Colonic mucosa (tissue), 4 donors: ENCODE measurements at places on chromosomes 5 and 9. TPM values are rescaled to one million over a fixed set of nuclear protein-coding genes. Genes with fewer than 3 reads are reported as not detected.

The PPP3R2 gene
- not detected for total RNA-seq

DNA sequence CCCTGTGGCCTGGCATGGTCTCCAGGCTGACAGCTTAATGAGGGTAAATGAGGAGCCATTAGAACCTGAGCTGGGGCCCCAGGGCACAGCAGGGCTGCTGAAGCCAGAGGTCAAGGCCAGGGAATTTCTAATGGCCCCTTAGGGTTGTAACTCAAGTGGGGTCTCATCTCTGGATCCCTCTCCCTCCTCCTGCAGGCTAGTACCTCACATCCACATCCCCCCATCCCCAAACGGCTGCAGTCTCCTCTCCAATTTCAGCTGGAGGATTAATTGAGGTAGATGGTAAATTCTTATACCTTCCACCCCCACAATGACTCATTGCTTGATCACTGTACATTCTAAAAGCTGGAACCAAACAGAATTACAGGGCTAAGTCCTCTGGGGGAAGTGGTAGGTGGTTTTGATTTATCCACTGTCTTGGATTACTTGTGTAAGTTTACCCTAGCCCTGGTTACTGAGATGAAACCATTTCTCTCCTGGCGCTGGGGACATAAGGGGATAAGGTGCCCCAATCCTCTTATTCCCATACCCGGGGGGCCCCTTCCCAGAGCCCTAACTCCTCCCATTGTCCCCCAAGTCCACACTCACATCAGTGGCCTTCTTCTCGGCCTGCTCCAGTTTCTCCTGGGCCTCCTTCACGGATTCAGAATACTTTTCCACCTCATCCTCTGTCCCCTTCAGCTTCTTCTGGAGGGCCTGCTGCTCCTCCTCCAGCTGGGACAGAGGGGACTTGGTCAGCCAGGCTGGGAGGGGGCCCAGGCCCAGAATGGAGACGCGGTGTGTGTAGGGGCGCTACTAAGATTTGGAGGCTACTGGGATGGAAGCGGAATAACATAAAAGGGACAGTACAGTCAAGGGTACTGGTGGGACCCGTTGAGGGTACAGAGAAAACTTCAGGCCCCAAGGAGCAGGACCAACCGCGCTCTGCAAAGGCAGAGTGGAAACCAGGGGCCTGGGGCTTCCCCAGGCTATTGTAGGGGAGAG lies 875 bp downstream of the TPM2 start:
- DNase-seq = no peak
- no peaks in the 10 kb centered on the region for H3K27me3 ChIP-seq
- peak overlapping the region; percentile 55 for H3K4me3 ChIP-seq
- H3K27ac ChIP-seq = peak overlapping the region; percentile 82
- no peaks in the 10 kb centered on the region for H3K4me1 ChIP-seq

GRCh38 chr9:107905308-107906020 lies 415.9 kb upstream of the KLF4 start:
- H3K27me3 ChIP-seq = no peaks in the 10 kb centered on the region
- DNase-seq = no peak
- H3K36me3 ChIP-seq = no peaks in the 10 kb centered on the region
- no peaks in the 10 kb centered on the region for H3K4me1 ChIP-seq

DNA sequence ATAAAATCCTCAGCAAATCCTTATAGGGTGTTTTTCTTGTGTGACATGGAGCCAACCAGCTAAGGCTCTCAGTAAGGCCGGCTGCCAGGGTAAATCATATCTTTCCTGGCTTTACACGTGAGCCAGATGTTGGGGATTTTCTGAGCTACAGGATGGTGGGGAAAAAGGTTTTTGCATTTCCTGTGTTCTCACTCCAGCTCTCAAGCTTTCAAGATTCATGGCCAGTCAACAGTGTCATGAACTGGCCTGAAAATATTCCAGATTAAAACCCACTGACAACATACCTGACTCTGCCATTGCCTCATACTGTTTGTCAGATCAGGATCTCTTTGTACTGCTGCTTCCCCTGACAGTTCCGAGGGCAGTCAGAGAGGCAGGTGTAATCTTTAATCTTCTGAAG lies 306.9 kb downstream of the GLIS3 start:
- DNase-seq = no peak
- H3K4me3 ChIP-seq = no peak overlapping the region
- H3K4me1 ChIP-seq = no peaks in the 10 kb centered on the region
- no peaks in the 10 kb centered on the region for H3K27me3 ChIP-seq

The ZDHHC11 gene
- total RNA-seq = 7.8 TPM

The DRD1 gene
- not detected for total RNA-seq

GRCh38 chr9:36803961-36804360 lies 230.1 kb downstream of the PAX5 start:
- DNase-seq = no peak
- H3K4me1 ChIP-seq = no peaks in the 10 kb centered on the region
- H3K4me3 ChIP-seq = no peak overlapping the region
- H3K36me3 ChIP-seq = no peaks in the 10 kb centered on the region
- H3K27me3 ChIP-seq = no peaks in the 10 kb centered on the region

The NME5 gene
- total RNA-seq = not detected

The ZDHHC11B gene
- 2.4 TPM for total RNA-seq

GRCh38 chr5:1881731-1882336 lies 891 bp downstream of the IRX4 start:
- no peak for DNase-seq
- H3K27me3 ChIP-seq = peaks cover 90% of the 10 kb centered on the region
- H3K27ac ChIP-seq = no peak overlapping the region
- H3K4me1 ChIP-seq = no peaks in the 10 kb centered on the region
- no peaks in the 10 kb centered on the region for H3K36me3 ChIP-seq

The SPAAR gene
- total RNA-seq = 1.1 TPM

GRCh38 chr5:54553659-54554207 lies 36.2 kb downstream of the SNX18 start:
- no peaks in the 10 kb centered on the region for H3K27me3 ChIP-seq
- no peak overlapping the region for H3K27ac ChIP-seq
- no peak overlapping the region for H3K4me3 ChIP-seq
- DNase-seq = no peak

The NACC2 gene
- total RNA-seq = 21.0 TPM

GRCh38 chr5:173235499-173236394 lies 741 bp upstream of the NKX2-5 start:
- no peaks in the 10 kb centered on the region for H3K36me3 ChIP-seq
- H3K27me3 ChIP-seq = peaks cover 96% of the 10 kb centered on the region
- peaks cover 3% of the 10 kb centered on the region for H3K4me1 ChIP-seq
- H3K4me3 ChIP-seq = no peak overlapping the region
